Renal cortical epithelial cell (primary cell): ENCODE measurements at places on chromosomes 5 and 9. TPM values are rescaled to one million over a fixed set of nuclear protein-coding genes. Genes with fewer than 3 reads are reported as not detected.

- DNase-seq = no peak
Observed at GRCh38 chr9:89629081-89629976, 24.5 kb downstream of the GADD45G start.

DNA sequence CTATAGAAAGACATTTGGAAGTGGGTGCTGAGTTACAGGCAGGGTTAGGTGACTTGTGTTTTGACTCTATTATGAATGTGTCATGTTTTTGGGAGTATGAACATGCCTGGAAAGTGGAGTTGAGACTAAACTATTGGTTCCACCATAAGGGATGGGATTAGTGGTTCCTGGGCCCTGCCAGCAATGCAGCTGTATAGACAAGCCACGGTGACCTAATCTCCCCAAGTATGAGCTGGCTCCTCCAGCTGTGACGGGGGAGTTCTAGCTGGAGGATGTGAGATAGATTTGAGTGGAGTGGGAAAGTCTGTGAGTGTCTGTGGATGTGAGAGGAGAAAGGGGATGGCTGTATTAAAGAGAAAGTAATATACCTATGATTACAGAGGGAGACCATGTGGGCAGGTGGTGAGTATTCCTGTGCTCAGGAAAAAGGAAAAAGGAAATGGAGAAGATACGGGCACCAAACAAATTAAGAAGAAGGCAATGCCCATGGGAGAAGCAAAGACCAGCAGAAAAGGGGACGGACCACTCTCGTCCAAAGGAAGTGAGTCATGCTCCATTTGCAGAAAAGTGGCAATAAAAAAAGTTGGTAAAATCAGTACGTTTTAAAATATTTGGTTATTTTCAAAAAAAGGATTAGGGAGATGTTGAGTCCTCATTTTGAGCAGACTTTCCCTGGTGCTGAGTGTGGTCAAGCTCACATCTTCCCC, 48.3 kb upstream of the ICE1 start:
- DNase-seq = no peak

Gene KLF4
- 3.2 and 3.3 TPM in 2 replicates for total RNA-seq

Gene ITGA2
- 21.3 and 54.2 TPM in 2 replicates for total RNA-seq

DNA sequence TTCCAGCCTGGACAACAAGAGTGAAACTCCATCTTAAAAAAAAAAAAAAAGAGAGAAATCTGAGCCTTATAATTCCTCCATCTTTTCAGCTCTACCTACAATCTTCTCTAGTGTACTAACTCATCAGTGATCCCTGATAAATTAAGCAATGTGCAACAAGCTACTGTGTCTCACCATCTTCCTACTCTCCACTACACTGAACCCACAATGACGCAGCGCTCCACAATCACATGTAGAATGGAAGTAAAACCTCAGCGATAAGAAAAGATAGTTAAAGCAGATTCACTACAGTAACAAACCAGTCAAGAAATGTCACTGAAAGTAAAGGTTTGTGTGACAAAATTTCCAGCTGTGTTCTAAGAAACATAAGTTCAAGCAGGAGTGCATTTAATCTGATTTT, 13.5 kb downstream of the ABCA1 start:
- no peak for DNase-seq

Gene F2RL2
- total RNA-seq = 0.17 and 0.99 TPM in 2 replicates

DNA sequence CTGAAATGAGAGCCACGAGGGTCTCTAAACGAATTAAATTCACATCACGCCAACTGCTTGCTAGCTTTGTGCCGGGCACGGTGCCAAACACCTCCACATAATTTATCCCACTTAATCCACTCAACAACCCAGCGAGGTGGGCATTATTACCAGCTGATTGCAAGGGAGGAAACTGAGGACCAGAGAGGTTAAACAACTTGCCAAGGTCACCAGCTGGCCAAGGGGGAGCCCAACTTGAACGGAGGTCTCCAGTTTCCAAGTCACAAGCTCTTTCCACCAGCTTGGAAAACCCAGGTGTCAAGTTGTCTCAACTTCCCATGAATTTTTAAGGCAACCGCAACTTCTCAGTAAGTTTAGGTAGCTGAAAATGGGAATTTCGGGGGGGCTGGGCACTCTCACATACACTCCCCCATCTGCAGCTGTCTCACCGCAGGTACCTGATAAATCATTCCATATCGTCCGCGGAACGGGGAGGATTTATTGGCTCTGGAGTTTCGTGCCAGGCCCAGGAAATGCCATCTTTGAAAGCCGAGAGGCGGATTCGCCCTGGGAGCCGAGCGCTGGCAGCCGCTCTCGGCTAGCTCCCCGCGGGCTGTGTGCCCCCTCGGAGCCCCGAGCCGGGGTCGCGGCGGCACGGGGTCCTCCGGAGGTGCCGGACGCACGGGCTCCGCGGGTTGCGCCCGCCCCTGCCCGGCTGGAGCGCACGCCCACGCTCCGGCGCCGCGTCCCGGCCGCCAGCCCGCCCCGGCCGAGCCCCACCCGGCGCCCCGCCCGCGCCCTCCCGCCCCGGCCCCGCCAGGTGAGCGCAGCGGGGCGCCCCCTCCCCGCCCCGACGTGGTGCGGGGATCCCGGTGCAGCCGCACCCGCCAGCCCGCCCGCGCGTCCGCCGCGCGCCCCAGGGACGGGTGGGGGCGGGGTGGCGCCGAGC, 617 bp downstream of the PTPN3 start:
- peak; percentile 50 for DNase-seq

GRCh38 chr5:71483355-71483754, 27.9 kb downstream of the BDP1 start:
- DNase-seq = peak; percentile 96

DNA sequence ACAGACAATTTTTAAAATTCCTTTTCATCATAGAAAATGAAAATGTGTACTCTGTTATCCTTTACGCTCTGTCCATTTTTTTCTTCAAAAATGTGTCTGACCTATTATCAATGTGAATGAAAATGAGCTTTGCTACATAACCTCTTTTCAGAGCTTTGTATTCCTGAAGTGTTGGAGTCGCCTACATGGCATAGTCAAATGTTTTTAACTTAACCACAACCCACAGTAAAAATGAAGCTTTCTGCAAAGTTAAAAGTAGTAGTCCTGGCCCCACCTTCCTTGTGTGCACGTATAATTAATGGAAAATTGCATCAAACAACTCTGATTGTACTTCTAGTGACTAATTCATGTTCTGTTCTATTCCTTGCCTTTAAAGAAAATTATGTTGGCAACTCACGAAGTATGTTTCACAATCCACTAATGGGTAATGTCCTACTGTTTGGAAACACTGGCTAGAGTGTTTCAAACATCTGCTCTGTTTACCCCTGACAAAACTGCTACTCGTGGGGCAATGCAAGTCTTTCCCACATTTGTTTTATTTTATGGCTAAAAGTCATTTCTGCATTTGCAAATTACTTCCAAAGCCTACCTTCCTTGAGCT, 18.6 kb upstream of the PSAT1 start:
- DNase-seq = peak; percentile 98

DNA sequence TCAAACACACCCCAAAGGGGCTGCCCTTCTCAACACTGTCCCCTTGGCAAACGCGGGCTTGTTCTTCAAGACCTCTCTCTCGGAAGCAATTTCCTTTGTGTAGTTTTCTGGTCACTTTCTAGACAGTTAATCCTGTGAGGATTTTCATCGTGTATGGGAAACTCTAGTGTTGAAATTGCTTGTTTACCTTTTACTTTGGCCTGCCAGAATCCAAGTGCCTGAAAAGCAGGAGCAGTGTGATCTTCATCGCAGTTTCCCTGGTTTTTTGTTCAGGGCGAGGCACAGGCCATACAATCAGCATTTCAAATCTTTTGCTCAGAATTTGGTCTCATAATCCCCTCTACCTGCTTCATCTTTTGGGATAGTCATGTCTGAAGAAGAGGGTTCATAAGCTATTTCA, 115.7 kb upstream of the C9orf72 start:
- no peak for DNase-seq

GRCh38 chr5:150097152-150097551, 10.8 kb upstream of the CSF1R start:
- DNase-seq = no peak

- peak; percentile 66 for DNase-seq
Observed at GRCh38 chr5:169545762-169546161, 37.8 kb upstream of the SPDL1 start.
